ENCODE measurements at places on chromosomes 4 and X.

GRCh38 chr4:20421603-20421985 is 169.9 kb downstream of the SLIT2 start:
- no peak for DNase-seq

DNA sequence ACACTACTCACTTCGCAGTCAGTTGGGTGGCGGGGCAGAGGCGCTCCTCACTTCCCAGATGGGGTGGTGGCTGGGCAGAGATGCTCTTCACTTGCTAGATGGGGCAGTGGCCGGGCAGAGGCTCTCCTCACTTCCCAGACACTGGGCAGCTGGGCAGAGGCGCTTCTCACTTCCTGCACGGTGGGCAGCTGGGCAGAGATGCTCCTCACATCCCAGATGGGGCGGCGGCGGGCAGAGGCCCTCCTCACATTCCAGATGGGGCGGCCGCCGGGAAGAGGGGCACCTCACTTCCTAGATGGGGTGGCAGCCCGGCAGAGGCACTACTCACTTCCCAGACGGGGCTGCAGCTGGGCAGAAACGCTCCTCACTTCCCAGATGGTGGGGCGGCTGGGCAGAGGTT is 199.8 kb downstream of the RTL9 start:
- no peak for DNase-seq

- DNase-seq, result no peak
Observed at GRCh38 chr4:138650929-138651448, 364.6 kb upstream of the NOCT start.

GRCh38 chrX:17744896-17745523 is 7.7 kb downstream of the SCML1 start:
- no peak for DNase-seq

GRCh38 chr4:177266506-177266905 is 43.2 kb upstream of the NEIL3 start:
- no peak for DNase-seq

DNA sequence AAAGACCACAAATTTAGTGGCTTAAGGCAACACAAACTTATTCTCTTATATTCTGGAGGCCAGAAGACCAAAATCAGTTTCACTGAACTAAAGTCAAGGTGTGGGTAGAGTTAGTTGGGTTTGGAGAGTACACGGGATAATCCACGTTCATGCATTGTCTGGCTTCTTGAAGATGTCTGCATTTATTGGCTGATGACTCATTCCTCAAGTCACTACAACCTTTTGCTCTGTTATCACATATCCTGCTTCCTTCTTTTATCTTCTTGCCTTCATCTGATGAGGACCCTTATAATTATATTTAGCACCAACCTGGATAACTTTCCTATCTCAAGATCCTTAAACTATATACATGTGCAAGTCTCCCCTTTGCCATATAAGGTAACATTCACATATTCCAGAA is 590.0 kb downstream of the FSTL5 start:
- no peak for DNase-seq

- no peak for DNase-seq
Observed at GRCh38 chr4:4666693-4667621, 125.1 kb upstream of the STX18 start.

- no peak for DNase-seq
Observed at GRCh38 chr4:105619188-105619931, 66.9 kb downstream of the ARHGEF38 start.

DNA sequence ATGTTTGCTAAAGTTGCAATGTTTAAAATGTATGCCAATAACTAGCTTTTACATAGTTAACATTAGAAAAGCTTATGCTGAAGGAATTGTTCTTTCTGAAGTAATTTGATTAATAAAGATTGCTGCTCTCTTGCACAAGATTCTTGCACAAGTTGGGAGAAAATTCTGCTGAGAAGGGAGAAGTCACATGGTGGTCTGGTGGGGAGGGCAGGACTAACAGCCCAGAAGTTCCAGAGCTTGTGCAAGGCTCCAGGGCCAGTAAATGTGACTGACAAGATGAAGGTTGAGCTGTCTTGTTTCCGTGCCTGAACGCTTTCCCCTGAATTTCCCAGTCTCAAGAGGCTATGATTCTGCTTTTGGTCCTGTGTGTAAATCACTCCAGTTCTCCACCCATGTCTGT is 112.9 kb upstream of the VCX start:
- DNase-seq, result no peak

DNA sequence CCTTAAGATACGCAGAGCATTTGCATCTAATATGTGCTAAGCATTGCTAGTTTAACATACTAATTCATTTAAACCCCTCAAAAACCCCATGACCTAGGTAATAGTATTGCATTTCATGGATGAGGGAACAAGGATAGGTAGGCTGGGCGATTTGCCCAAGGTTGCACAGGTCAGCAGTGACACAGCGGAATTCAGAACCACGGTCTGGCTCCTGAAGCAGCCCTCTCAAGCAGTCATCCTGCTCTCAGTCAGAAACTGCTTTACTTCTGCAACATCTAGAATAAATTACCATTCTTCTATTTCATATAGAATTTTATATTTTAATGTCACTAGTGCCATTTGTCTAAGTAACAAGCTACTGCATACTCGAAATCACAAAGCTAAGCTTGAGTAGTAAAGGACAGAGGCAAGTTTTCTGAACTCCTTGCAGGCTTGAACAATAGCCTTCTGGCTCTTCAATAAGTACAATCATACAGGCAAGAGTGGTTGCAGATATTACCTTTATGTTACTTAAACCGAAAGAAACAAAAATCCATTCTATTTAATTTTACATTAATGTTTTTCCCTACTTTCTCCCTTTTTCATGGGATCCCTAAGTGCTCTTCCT is 555 bp upstream of the SPP1 start:
- DNase-seq, result no peak
